ENCODE measurements at places on chromosomes 5 and 9.

- DNase-seq, result no peak
These were observed 69.3 kb upstream of the MOCS2 start for GRCh38 chr5:53178830-53179229.

GRCh38 chr9:127489471-127490115 is 38.3 kb downstream of the LRSAM1 start:
- DNase-seq, result no peak

DNA sequence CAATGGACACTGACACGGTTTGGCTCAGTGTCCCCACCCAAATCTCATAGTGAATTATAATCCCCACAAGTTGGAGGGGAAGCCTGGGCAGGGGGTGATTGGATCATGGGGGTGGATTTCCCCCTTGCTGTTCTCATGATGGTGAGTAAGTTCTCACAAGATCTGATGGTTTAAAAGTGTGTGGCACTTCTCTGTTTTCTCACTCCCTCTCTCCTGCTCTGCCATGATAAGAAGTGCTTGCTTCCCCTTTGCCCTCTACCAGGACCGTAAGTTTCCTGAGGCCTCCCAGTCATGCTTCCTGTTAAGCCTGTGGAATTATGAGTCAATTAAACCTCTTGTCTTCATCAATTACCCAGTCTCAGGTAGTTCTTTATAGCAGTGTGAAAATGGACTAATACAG is 115.8 kb upstream of the KIF2A start:
- no peak for DNase-seq

DNA sequence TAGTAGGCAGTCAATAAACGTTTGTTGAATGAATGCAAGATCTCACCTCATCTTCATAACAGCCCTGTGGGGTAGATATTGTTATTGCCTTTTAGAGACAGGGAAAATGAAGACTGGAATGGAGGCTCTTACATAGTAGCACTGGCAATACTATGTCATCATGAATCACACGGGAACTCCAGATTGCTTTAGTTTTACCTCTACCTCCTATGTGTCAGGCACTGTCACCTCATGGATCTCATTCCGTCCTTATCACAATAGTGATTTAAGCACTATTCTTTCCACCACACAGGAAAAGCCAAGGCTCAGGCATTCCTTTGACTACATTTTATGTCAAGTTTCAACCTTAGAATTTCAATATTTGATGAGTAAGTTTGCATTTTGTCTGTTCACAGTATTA is 2.9 kb upstream of the EPB41L4B start:
- DNase-seq, result no peak

- no peak for DNase-seq
These were observed 8.2 kb upstream of the TRIM14 start for GRCh38 chr9:98127226-98127625.

GRCh38 chr9:4489919-4490704 is at the start of gene SLC1A1:
SLC1A1 (plus strand) TSS chr9:4490468; CDS start chr9:4490680, 212 bp downstream.
- no peak for DNase-seq

GRCh38 chr5:145247745-145248040 is 587.4 kb downstream of the PRELID2 start:
- no peak for DNase-seq

GRCh38 chr5:624951-625230 is 12.8 kb downstream of the CEP72 start:
- no peak for DNase-seq

DNA sequence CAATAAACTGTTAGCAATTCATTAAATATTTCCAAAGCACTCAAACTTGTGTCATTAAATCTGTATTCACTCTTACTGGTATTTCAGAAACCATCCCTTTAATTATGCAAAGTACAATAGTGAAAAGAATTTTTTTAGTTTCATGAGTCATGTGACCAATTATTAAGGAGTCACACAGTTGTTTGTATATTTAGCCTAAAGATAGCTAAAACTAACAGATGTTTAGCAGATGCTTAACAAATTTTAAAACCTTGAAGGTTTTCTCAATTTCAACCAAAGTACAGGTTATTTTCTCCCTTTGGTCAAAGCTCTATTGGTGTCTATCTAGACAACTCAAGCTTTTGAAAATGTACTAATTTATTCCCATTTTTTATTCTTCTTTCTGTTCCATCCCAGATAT is 44.1 kb downstream of the PJA2 start:
- no peak for DNase-seq

DNA sequence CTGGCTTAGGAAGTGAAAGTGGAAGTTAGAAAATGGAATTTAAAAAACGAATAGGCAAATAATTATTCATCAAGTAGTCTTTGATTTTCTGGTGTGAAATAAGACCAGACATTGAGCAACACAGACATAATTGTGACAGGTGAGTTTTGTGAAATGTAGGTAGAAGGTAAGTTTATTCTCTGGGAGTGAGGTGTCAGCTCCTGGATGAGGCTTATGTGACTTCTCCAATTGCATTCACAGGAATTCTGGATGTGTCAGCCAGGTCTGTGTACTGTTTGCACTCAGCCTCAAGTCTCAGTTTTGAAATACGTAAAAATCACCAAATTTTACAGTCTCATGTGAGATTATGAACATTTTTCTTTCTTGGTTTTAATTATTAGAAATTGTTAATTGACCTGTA is 537.6 kb downstream of the CETN3 start:
- DNase-seq, result no peak

DNA sequence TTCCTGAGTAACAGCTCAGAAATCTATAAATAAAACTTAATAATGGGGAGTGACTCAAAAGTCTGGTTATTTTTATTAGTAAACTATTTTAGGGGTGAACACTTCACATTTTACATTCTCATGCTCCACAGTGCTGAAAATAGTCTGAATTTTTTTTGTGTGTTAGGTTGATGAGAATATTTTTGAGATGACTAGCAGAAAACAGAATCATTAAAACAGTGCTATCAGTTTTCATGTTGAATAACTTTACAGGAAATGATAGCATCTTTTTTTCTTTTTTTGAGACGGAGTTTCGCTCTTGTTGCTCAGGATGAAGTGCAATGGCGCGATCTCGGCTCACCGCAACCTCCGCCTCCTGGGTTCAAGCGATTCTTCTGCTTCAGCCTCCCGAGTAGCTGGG is 60.3 kb downstream of the TMC1 start:
- DNase-seq, result no peak

- DNase-seq, result no peak
These were observed 5.5 kb upstream of the SHB start for GRCh38 chr9:38074441-38074961.

- peak; percentile 5 for DNase-seq
These were observed 37.1 kb upstream of the FAM169A start for GRCh38 chr5:74903165-74903787.

DNA sequence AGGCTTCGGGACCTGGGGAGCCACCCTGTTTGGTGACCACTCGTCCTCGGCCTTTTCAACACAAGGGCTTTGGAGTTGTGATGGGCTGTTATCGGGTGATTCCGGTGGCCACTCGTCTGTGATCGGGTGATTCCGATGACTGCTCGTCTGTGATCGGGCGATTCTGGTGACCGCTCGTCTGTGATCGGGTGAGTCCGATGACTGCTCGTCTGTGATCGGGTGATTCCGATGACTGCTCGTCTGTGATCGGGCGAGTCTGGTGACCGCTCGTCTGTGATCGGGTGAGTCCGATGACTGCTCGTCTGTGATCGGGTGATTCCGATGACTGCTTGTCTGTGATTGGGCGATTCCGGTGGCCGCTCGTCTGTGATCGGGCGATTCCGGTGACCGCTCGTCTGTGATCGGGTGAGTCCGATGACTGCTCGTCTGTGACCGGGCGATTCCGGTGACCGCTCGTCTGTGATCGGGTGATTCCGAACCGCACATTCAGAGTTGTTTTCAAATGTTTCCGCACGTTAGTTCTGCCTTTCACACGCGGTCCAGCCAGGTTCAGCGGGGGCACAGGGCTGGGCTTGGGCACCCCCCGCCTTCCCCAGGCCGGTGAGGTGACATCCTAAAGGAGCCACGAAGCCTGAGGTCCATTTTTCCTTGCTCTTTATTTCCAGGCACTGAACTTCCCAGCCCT is 30.3 kb downstream of the TPPP start:
- DNase-seq, result no peak

DNA sequence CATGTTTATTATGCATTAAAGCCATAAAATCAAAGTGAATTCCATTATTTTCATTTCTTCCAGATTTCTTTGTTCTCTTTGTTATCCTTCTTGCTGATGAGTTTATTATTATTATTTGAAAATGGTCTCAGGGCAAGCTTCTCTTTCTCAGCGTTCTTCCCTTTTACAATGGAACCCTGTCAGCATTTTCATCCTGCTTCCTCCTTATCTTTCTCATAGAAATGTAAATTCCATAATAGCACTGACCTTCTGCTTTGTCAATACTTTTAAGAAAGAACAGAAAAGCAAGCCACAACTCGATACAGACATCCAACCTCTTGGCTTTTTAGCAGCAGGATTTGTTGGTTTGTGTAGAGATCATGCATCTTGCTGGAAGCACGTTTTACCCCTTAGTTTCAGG is 114.0 kb upstream of the BASP1 start:
- no peak for DNase-seq

- no peak for DNase-seq
These were observed 95.4 kb downstream of the PAM start for GRCh38 chr5:102850503-102850902.

- no peak for DNase-seq
These were observed 118.4 kb downstream of the NXNL2 start for GRCh38 chr9:88653406-88653805.

GRCh38 chr5:59062986-59063683 is 480.3 kb downstream of the RAB3C start:
- DNase-seq, result no peak

DNA sequence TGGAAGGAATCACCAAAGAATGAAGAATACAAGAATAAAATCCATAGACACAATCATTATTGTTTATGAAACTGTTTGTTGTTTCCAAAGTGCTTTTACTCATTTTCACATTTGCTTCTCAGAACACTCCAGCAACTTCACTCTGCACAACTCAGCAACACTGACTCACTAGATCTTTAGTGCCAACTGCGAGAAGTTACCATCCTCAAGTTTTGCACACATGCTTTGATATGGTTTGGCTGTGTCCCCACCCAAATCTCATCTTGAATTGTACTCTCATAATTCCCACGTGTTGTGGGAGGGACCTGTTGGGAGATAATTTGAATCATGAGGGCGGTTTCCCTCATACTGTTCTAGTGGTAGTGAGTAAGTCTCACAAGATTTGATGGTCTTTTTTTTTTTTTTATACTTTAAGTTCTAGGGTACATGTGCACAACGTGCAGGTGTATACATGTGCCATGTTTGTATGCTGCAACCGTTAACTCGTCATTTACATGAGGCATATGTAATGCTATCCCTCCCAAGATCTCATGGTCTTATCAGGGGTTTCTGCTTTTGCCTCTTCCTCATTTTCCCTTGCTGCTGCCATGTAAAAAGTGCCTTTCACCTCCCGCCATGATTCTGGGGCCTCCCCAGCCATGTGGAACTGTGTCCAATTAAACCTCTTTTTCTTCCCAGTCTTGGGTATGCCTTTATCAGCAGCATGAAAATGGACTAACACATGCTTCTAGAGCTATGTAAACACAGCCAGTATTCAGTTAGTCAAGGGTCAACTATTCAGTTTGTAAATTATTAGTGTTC is 36.9 kb downstream of the CLINT1 start:
- no peak for DNase-seq

- DNase-seq, result no peak
These were observed 24.2 kb upstream of the NPR3 start for GRCh38 chr5:32686799-32687498.

DNA sequence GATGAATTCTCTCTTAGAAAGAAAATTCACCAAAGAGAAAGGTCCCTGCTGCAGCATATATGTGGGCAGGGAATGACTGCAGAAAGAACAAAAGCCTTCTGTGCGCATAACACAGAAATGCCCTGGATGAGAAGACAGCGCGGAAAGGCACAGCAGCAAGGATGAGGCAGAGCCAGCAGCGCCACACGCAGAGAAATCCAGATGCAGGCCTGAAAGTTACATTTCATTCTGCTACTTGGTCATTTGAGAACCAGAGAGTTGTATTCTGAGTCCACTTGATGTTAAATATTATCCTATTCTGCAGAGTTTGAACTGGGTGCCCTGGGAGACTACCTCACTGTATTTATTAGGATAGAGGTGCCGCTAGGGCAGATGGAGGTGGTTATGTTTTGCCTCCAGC is 68.5 kb downstream of the GLDC start:
- no peak for DNase-seq

- DNase-seq, result no peak
These were observed 199.4 kb upstream of the PANK3 start for GRCh38 chr5:168778536-168778935.

DNA sequence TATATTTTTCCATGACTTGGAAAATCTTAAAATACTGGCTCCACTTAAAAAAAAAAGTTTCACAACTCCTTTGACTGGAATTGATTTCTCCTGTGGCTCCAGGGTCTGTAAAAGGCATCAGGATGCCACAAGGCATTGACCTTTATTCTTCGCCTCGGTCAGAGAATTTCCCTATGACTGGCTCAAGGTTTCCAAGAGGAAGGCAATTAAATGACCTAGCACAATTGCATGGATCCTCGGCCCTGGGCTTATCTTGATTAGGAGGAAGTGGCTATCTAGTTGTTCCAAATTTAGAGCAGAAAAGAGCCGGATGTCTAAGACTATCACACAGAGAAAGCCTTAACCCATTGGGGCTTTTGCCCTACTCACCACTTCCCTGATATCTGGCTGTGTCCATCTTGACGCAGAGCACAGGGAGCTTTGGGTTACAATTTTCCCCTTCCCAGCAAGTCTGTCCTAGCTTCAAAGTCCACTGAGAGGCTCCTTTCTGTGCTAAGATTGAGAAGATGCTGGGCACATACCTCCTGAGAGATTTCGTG is 56.9 kb upstream of the COL15A1 start:
- DNase-seq, result no peak

- DNase-seq, result no peak
These were observed 6.5 kb downstream of the GAS1 start for GRCh38 chr9:86940774-86941173.

DNA sequence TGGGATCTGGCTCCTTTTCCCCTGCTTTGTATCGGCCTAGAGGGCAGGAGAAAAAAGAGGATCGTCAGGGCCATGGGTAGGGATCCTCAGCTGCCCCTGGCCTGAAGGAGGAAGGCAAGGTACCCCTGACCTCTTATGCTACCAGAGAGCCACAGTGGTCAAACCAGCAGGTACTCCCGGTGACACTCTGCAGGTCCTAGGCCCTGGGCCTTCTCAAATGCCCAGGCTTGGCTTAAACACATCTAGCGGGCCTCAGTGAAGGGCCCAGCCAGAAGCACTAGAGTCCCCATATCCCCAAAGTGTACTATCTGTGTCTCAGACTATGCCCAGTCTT is 3.5 kb downstream of the IRF1 start:
- no peak for DNase-seq

- no peak for DNase-seq
These were observed 569.8 kb downstream of the CTNND2 start for GRCh38 chr5:11334404-11334803.

DNA sequence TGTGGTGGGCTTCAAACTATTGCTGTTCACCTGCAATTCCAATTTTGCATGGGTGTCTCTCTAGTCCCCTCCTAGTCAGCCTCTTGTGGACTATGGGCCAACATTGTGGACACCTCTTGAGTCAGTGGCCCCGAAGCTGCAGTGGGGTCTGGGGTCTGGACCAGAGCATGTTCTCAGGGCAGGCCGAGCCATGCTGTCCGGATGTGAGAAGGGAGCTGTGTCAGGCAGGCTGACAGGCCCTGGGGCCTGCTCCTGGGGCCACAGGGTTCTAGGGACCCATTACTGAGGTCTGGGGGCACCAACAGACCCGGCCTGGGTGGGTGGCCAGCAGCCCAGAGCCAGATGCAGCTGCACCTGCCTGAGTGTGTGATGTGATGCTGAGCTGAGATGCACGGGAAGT is 16.5 kb upstream of the IRX4 start:
- DNase-seq, result no peak

All from activated CD8-positive, alpha-beta memory T cell treated with anti-CD3 and anti-CD28 coated beads for 1 hour (primary cell).